Endodermal cell (in vitro differentiated cells): ENCODE measurements at places on chromosomes 1 and 21. TPM values are rescaled to one million over a fixed set of nuclear protein-coding genes. Genes with fewer than 3 reads are reported as not detected.

Gene CHAF1B
- total RNA-seq: 16.3 and 18.4 TPM in 2 replicates

- DNase-seq: no peak
Observed at GRCh38 chr1:59857679-59858354, 43.1 kb downstream of the HOOK1 start.

DNA sequence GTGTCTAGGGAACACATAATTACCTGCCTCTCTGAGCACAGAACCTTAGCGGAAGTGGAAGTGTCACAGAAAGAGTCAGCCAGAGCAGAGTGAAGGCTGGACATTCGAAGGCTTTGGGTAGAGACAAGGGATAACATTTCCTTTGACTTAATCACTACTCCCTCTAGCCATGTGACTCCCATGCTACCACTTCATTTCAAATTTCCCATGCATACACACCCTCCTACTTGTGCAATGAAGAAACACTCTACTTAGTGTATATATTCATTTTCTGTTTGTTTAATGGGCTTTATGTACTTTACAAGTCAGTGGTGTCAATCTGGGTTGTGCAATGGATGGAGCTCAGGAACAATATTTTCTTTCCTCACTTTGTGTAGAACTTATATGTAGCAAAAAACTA lies 6.9 kb downstream of the ANKRD35 start:
- DNase-seq: no peak

DNA sequence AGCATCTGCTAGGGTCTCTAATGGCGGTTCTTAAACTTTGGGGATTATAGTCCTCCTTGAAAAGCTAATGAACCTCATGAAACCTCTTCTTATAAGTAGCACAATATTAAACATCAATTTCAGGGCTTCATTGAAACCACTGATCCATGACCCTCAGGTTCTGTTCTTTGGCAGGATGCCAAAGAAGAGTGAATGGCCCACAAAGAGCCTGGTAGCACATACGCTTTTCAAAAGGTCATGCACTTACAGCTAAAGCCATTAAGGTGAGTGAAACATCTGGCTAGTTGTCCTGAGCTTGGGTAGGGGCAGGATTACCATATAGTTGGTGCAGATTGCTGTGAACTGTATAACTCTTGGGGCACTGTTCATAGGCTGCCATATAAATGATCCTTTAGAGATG lies 42.3 kb downstream of the MDM4 start:
- DNase-seq: no peak

DNA sequence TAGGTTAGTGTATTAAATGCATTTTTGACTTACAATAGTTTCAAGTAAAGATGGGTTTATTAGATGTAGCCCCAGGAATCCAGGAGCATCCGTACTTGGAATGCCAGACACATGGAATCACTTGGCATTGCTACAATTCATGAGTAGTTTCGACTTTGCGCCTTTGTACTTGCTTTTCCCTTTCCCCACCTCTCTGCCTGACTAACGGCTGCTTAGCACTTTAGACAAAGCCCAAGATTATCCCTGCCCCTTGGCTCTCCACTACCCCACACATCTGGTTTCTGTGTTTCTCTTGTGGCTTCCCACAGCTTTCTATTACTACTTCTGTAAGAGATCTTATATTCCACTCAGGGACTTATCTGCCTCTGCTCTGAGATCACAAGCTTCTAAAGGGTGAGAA lies 397.7 kb upstream of the POU3F1 start:
- DNase-seq: peak; percentile 44

DNA sequence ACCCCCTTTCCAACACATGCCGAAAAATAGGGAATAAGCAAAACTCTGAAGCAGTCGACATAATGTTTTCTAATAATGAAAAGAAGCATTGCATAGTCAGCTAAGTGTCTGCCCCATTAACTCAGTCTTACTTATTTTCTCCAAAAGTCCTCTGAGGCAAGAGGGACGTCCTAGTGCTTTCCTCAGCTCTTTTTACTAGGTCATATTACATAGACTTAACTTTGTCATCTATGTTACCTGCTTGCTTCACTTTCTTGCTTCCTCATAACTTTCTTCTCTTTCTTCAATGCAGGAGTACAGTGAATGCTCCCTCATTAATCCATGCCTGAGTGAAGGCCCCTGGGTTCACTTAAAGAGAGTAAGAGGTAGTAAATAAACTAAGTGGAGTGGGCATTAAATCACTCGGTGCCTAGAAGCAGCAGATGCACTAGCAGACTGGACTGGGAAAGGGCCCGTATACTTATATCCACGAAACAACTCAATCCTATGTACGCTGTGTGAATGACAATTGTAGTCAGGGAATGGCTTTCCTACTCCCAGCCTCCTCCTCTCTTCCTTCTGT lies 210.5 kb upstream of the SPAG17 start:
- DNase-seq: no peak

Gene ANKRD65
- 1.6 to 3.5 TPM (median 2.7 TPM) in 3 replicates for total RNA-seq

Gene ADORA1
- total RNA-seq: 1.1 to 2.1 TPM (median 2.0 TPM) in 3 replicates

DNA sequence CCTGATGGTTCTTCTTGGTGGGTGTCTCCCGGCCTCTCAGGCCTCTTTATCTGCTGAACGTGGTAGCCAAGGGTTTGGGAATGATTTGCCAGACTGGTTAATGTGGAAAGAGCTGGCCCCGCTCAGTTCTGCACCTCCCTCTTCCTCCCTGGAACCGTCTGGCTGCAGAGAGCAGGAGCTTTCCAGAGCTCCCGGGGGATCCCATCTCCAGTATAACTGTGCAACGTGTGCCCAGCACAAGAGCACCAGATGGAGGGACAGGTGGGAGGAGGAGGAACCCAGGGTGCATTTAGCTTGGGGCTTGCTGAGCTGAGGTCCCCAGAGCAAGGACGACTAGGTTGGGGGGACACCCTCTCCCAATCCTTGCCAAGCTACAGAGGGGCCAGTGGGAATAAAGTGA lies 5.0 kb downstream of the TFF1 start:
- DNase-seq: no peak

DNA sequence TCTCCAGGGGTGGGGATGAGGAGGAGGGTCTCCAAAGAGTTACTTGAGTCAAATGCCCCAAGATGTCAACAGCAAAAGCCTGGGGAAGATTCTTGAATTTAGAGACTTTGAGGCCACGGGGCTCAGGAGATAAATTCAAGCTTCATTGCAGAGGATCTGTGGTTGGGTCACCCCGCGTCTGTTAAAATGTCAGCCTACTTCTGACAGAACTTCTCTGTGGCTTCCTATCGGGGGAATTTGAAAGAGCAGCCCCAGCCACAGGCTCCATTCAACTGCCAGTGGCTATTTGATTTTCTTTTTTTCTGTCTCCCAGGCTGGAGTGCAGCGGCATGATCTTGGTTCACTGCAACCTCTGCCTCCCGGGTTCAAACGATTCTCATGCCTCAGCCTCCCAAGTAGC lies 62.5 kb upstream of the EFHD2 start:
- no peak for DNase-seq

DNA sequence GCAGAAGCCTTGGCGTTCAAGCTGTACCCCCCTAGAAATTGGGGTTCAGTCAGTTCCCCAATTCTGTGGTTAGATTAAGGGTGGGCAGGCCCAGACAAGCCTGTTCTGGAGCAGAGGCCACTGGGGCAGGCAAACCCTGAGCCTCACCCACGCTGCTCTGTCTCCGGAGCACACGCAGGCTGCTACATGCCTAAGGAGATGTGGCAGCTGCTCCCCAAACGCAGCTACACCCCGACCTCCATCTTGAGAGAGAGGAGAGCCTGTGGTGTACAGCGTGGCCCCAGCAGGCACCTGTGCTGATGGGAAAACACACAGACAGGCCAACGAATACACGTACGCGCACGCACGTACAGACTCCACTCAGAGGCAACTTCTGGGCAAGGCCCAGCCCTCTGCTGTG lies 33.9 kb upstream of the GRHL3 start:
- DNase-seq: no peak

GRCh38 chr1:44390277-44390676 lies 14.8 kb upstream of the RNF220 start:
- no peak for DNase-seq

DNA sequence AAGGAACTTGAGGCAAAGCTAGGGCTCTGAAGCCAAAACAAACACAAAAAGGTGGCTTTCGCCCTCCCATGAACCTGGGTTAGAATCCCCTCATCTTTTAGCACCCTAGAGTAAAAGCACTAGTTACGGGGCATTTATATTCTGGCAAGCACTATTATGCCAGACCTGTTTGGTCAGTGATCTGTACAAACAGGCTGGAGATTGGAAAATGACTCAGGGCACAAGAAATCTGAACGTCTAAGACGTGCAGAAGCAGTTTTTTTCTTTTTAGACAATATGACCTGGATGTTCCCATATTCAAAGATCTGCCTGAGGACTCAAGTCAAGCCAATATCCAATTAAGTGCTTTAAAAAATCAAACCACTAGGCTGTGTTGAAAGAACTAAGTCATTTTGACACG lies 3.0 kb downstream of the ZNF436 start:
- DNase-seq: no peak

Gene MYOG
- total RNA-seq: not detected in 3 replicates

DNA sequence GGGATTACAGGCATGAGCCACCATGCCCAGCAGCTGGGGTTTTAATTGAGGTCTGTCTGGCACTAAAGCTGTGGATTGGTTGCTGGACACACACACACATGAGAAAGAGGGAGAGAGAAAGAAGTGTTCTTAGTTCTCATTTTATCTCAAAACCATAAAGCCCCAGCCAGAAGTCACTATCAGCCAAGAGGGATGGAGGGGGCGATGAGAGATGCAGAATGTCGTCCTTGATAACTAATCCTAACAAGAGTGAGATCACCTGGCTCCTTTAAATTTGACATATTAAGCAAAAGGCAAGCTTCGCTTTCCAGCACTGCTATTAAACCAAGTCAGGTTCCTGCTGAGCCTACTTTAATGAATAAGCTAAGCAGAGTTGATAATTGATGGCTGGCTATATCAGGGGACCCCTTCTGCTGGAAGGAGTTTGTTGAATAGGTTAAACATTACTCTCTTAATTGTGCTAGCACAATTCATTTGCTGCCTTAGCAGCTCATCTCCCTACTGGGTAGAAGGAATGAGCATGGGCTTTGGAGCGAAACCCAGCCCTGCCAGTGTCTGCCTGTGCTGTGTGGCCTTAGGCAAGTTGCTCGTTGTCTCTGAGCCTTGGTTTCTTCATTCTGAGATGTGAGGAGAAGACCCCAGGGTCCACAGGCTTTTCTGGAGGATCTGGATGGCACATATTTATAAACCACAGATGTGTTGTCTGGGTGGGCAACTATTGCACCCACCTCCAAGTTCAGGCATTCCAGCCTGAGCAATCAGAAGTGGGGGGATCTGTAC lies 50.8 kb downstream of the ALPL start:
- no peak for DNase-seq

DNA sequence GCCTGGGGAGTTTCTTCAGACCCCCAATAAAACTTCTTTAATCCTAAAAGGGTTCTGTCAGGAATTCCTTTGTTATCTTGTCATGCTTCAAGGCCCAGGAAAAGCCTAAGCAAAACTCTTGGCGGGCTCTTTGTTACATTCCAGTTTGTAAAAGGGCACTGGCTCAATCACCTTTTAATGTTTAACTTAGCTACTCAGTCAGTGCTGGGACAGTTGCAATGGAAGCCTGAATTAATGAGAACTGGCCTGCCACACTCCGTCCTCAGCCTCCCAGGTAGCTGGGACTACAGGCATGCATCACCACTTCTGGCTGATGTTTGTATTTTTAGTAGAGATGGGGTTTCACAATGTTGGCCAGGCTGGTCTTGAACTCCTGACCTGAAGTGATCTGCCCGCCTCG lies 21.3 kb upstream of the ASB17 start:
- no peak for DNase-seq

GRCh38 chr1:174815474-174815908 lies 184.3 kb upstream of the CACYBP start:
- DNase-seq: no peak

Gene GBP2
- 0.16 TPM in 1 of 3 replicates, not detected in the others for total RNA-seq

GRCh38 chr21:46185716-46186115 lies 1.5 kb upstream of the SPATC1L start:
- no peak for DNase-seq

Gene DENND2C
- 23.5 to 40.3 TPM (median 39.9 TPM) in 3 replicates for total RNA-seq

Gene F13B
- not detected in 2 replicates for total RNA-seq

- DNase-seq: no peak
Observed at GRCh38 chr1:118963456-118964430, 24.4 kb downstream of the TBX15 start.

DNA sequence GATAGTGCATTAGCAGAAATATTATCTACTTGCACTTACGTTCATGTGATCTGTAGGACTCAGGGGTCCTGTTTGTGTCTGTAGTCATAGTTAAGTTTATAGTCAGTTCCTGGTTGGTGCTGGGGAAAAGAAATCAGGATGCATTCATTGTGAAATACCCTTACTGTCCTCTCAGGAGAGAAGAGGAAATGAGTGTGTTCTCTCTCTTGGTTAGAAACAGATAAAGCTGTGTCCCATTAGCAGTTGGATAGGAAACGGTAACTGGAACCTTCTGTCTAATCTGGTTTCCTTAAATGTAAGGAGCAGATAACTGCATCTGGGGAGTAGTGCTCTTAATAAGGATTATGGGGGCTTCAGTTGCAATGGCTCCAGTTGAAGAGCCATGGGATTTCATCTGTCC lies 8.9 kb downstream of the SDCCAG8 start:
- no peak for DNase-seq

DNA sequence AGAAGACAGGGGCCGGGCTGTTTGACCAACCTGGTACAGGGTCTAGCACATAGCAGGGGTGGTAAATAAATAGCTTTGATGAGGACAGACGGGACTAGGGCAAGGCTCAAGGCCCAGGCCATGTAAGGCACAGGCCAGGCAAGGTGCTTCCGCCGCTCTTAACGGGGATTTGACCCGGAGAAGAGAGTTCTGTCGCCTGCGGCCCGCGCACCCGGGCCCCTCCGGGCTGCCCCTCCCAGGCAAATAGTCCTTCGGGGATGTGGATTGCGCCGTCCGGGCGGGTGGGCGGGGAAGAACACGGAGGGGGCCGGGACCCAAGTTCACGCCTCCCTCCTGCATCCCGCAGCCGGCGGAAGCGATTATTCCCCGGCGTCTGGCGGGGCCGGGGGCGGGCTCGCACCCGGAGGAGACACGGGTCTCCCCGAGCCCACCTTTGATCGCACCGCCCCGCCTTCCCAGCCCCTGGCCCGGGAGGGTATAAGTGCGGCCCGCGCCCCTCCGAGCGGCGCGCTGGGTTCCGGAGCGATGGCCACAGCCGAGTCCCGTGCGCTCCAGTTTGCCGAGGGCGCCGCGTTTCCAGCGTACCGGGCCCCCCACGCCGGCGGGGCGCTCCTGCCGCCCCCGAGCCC lies at the start of gene MIXL1:
Gene MIXL1, plus strand, starts transcription at position 508 of the 629 bp plus-strand sequence. Its CDS starts 18 bp downstream, at position 526.
- DNase-seq: peak; percentile 93
